ENCODE measurements at places on chromosomes 12 and 14.

DNA sequence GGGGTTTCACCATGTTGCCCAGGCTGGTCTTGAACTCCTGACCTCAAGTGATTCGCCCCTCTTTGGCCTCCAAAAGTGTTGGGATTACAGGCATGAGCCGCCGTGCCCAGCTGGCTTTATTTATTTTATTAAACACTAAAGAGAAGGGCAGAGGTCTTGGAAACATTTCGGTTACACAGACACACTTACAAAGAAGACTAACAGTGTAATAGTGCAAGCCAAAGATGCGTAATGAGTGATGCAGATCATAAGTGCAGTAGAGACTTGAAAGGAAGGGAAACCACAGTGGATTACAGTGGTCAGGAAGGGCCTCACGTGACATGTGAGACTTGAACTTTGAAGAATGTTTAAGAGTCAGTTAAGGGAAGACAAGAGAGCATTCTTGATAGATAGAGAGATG lies 33.9 kb upstream of the CDK17 start:
- no peak for DNase-seq

DNA sequence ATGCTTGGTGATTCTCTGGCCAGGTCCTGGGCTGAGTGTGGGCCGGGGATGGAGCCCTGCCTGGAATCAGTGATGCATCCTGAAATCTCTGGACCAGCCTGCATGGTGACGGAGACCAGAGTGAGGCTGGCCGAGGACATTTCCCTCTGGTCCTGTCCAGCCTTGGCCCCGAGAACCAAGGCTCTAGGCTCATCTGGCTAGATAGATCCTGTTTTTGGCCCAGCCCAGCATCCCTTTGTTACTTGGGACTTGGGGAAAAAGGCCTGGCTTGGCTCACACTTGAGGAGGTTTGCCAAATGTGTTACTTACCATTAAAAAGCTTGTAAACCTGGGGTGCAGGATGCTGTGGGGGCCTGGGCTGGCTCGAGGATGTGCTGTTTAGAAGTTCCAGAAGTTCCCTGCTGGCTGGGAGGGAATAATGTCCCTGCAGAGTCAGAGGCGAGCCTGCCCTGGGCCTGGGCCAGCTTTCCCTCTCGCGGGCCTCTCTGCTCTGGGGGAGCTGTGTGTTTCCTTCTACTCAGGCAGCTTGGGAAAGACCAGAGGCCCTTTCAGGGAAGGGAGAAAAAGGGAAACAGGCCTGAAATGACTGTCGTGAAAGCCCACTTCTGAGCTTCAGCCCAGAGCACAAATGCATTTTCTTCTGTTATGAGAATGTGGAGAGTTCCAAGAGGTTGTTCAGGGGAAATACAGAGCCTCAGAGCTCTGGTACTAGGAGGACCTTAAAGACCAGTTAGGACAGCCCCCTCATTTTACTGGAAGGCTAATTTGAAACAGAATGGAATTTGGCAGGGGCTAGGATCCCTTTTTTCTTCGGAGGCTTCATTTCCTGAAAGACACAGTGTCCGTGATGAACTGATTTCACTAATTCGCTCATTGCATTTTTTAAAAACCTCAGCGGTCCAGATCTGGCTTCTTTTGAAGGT lies 47.2 kb upstream of the CTDSP2 start:
- DNase-seq: no peak

GRCh38 chr12:108744021-108744897 lies 12.9 kb upstream of the CORO1C start:
- DNase-seq: no peak

GRCh38 chr12:128853600-128854197 lies 421 bp downstream of the GLT1D1 start:
- DNase-seq: no peak

GRCh38 chr12:52454411-52455201 lies 2.7 kb upstream of the KRT6B start:
- no peak for DNase-seq

Measured in NCI-H510A (cell line).